ENCODE measurements at places on chromosomes 1 and 21.
A peak's percentile ranks its signal among the peaks of the same experiment; 100 is the strongest.

GRCh38 chr1:30598571-30599114, 124.7 kb downstream of the MATN1 start:
- DNase-seq = no peak

GRCh38 chr1:30366911-30367310, 356.5 kb downstream of the MATN1 start:
- DNase-seq = no peak

- DNase-seq = no peak
Measured at GRCh38 chr1:240234485-240235210, 143.0 kb downstream of the FMN2 start.

- DNase-seq = no peak
Measured at GRCh38 chr1:169163059-169163458, 56.6 kb downstream of the ATP1B1 start.

DNA sequence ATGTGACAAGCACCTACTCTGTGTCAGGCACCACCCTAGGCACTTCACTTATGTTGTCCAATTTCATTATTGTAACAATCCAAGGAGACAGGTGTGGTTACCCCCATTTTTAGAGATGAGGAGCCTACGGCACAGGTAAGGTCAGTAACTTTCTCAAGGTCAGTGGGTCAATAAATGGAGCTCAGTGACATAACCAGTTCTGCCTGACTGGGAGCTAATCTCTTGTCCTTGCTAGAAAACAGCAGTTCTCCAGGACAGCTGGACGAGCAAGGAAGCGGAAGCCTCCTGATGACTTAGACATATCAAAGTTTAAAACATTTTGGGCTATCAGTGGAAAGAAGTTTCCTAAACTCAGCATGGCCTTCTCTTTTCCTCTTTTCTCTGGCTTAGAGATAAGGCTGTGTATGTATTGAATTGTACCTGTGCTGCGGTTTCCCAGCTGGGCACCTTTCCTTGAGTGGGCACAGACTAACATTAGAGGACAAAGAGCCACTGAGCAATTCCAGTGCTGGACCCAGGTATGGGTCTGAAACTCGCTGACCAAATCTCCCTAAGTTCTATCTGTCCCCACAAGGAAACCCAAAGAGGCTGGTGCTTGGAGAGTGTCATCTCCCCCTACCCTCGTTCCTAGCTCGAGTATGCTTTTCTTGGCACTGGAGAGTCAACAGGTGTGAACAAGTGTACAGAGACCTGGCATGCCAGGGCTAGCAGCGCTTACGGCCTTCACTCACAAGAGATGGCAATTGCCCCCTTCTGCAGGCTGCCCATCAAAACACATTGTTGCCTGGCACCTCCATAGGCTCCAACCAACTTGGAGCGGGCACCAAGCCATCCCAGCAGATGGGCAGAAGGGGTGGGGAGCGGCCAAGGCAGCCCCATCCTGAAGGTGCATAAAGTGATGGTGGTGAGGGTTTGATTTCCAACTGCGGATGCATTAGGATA, 456.1 kb upstream of the PROX1 start:
- no peak for DNase-seq

GRCh38 chr1:240909701-240910457, 297.9 kb upstream of the GREM2 start:
- DNase-seq = no peak

DNA sequence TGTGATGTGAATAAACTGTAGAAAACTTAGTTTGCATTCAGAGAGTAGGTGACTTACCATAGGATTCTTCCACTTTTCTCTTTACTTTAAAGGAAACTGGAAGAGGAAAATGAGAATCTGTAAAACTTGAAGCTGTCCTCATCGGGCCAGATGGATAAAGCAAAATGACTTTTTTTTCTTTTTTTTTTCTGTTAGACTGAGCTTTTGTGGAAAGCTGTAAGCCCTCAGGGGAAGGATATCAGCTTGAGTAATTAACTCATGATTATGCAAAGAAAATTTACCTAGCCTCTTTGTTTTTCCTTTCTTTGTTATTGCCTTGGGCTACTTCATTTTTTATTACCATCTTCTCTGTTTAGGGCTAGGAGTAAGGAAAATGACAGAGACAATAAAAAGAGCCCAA, 53.4 kb downstream of the DPH5 start:
- DNase-seq = no peak

DNA sequence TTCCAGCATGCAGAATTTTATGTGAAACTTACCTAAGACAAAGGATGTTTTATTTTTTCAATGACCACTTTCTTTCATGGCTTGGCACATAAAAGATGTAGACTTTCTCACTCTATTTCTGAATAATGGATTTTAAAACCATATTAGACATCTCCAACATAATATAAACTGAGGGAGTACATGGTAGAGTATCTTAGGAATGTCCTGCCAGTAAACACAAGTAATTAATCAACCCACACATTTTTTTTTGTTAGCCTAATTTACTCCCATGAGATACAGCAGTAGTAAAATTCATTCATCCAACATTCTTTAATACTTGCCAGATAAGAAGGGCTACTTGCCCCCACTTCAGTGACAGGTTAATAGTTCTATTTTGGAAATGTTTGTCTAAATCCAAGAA, 235.4 kb upstream of the ADAMTS5 start:
- DNase-seq = no peak

DNA sequence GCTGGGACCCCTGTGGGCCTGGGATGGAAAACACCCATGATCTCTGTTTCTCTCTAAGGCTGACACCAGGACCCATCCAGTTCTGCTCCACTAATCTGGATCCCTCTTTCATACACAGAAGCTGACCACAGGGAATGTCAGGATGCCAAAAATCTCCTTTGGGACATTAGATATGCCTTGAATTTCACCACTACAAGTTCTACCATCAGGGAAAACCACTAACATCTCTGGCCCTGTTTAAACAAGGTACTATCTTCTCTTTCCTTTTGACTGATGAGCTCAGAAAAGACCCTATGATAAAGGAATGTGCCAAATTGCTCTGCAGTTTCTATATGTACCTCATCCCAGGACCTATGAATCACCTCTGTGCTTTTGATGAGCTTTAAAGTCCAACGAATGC, 10.2 kb upstream of the PLXNA2 start:
- DNase-seq = no peak

DNA sequence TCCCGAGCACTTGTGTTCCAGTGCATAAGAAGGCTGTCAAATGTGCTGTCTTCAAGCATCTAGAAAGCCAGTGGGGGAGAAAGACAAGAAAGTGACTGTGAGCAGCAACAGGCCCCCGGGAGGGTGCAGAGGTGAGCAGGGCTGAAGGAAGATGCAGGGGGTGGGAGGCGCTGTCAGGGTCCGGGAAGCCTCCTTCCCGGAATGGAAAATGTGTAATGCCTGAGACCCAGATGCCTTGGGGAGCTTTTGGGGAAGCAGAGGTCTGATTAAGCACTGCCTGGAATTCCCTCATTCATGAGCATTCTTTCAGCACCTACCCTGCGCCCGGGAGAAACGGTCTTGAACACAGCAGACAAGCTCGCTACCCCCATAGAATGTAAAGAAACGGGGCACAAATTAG, 1.3 kb downstream of the NPHP4 start:
- no peak for DNase-seq

- no peak for DNase-seq
Measured at GRCh38 chr1:78672428-78672827, 22.8 kb downstream of the IFI44 start.

DNA sequence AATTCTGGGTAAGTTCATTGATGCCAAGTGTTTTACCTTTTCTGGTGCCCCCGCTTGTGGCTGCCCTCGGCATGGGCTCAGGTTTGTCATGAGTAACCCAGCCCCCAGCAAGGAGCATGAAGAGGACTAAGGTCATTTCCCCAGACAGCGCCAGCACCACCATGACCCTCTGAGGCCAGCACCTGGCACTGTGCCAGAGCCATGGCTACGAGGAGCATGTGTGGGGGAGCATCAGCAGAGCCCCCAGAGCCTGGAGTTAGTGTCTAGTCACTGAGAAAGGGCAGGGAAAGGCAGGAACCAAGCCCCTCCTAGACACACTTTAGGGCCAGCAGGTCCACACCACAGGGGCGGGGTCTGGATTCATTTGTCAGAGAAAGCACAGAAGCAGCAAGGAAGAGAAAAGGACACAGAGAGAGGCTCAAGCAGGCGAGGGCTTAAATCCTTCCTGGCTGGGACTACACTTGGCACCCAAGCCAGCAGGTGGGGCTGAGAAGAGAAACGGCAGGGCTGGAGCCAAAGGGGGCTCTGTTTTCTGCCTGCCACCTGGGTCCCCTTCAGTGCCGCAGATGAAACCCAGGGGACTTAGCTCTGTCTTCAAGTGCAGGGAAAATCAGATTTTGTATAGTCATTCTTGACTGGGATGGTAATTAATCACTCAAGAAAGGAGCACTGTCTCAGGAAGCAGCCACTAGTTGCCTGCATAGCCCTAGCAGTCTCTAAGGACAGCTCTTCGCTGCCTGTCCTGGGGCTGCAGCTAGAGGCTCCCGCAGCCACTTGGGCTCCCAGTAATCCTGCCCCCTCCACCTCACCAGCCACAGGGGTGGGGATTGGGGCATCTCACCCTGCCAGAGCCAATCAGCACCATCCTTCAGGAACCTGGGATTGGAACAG, 79.6 kb upstream of the ZC3H12A start:
- DNase-seq = no peak

GRCh38 chr21:34795548-34796180, 126.9 kb downstream of the CLIC6 start:
- no peak for DNase-seq

DNA sequence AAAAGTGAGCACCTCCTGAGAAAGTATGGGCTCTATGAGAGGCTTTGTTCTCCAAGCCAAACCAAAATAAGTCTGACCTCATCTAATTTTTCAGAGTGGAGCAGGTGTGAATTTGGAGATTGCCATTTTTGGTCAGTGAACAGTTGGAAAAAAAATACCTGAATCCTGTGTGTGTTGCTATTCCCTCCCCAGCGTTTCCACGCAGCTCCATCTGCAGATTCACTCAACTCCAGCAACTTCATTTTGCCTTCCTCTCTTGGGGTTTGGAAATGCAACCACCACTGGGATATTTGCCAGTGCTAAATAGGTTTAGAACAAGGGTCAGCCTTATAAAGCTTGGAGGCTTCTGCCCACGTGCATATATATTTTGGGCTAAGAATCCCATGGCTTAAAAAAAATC, 11.2 kb downstream of the CASQ2 start:
- DNase-seq = no peak

- DNase-seq = no peak
Measured at GRCh38 chr1:159652506-159652905, 61.9 kb downstream of the CRP start.

- DNase-seq = no peak
Measured at GRCh38 chr1:182200025-182200812, 138.7 kb upstream of the ZNF648 start.

DNA sequence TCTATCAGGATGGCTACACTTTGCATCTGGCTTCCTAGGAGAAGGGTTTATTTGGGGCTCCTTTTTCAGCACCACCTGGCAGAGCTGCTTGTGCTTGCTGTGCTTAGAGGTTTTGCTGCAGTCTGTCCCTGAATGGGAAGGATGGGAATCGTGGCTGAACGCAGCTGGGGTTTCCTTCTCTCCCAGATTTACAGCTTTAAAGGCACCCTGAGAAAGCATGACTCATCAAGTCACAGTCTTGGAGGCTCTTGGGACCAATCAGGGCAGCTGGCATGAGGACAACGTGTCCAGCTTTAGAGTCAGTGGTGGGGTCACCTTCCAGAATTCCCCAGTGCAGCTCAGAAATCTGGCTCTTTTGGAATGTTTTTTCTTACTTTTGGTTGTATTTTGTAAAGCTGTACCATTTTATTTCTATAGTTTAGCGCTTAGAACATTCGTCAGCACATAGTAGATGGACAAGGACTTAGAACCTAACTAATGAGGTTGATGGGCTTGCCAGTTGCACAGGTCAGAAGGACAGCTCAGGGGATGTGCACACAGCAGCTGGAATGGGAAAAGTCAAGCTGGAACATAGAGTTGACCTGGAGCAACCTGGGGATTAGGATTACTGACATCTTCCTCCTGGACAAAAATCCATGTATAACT, 222.6 kb downstream of the PRDM2 start:
- no peak for DNase-seq

DNA sequence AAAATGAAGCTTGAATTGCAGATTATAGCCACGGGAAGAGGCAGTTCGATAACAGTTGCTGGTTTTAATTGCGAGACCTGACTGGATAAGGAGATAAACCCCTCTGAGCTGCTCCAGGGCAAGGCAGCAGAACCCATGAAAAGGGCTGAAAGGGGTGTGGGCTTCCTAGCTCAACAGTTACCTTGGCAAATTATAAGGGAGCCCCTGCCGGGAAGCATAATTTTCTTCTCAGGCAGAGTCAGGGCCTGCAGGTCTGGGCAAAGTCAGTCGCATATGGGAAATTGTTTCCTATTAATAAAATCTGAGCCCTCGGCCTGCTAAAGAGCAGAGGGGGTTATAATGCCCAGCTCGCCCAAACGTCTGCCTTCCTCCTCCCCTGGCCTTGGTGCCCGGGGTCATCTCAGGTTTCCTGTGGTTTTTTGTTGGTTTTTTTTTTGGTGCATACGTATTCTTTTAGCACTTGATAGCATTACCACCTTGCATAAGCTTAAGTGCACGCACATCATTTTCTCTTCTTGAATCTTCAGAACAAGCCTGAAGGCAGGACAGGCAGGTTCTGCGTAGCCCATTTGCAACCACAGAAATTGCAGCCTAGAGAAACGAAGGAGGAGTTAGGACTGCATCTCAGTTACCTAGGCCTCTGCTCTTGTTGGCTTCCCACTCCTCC, 33.9 kb upstream of the SELENON start:
- no peak for DNase-seq

DNA sequence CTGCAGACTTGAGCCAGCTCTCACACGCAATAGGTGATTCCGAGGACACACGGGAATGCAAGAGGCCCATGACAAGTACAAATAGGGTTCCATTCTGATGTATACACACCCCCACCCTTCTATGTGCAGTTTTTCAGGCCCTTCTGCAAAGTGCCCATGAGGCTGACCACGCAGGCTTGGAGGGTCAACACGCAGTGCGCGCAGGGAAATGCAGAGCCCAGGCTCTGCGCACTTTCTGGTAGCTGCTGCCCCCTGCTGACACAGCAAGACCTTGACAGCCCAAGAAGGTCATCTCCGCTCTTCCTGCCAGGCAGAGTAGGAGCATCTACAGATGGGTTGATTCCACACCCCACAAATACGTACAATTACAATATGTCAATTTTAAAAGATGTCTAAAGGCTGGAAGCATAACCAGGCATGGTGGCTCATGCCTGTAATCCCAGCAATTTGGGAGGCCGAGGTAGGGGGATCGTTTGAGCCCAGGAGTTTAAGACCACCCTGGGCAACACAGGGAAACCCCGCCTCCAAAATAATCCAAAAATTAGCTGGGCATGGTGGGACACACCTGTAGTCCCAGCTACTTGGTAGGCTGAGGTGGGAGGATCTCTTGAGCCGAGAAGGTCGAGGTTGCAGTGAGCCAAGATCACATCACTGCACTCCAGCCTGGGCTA, 18.5 kb downstream of the SH3BP5L start:
- DNase-seq = no peak

DNA sequence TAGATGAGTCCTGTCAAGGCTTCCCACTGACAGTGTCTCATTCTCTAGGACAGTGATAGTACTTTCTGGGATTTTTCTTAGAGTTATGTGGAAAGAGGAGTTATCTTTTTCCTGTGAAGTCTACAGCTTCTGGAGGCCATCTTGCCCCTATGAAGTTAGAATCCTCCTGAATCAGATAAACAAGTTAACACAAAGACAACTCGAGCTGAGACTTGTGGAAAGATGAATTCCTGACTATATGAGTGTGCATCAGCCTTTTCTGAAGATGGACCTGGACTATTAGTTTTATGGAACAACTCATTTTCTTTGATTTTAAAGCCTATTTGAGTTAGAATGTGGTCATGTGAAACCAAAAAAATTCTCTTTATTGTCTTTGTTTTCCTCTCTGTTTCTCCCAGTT, 290.9 kb downstream of the LRRIQ3 start:
- no peak for DNase-seq

- DNase-seq = peak; percentile 4
Measured at GRCh38 chr1:65309304-65310077, at the start of gene DNAJC6. Gene DNAJC6, plus strand, starts transcription at chr1:65309543. Its CDS starts 203 bp downstream, at chr1:65309746.

Data from stimulated activated CD8-positive, alpha-beta memory T cell treated with anti-CD3 and anti-CD28 coated beads, Interleukin-4, amount 100 ng/mL, for 1 hour (primary cell).